ENCODE measurements at places on chromosomes 3 and 15. TPM values are rescaled to one million over a fixed set of nuclear protein-coding genes. Genes with fewer than 3 reads are reported as not detected.

DNA sequence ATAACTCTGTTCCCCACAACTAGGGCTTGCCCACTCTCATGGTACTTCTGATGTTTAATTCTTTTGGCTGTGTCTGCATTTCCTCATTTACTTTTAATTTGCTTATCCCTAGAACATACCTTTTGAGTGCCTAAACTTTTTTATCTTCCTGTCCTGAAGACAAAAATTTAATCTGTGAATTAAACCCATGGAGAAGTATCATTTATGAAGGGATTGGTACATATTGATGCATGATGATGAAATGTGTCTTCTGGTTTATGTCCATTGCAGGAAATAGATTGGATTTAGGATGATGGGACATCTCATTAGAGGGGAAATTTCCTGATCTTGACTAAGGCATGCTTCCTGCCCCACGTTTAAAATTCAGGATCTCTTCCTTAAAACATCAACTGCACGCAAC lies 109.5 kb downstream of the PGPEP1L start:
- DNase-seq, result no peak
- no peaks in the 10 kb centered on the region for H3K27me3 ChIP-seq
- peak overlapping the region; percentile 95 for H3K27ac ChIP-seq
- no peak overlapping the region for H3K4me3 ChIP-seq

GRCh38 chr3:136336329-136337100 lies 86.4 kb downstream of the PCCB start:
- H3K27ac ChIP-seq, result no peak overlapping the region
- peaks cover 77% of the 10 kb centered on the region for H3K36me3 ChIP-seq
- no peaks in the 10 kb centered on the region for H3K27me3 ChIP-seq
- DNase-seq, result no peak
- no peaks in the 10 kb centered on the region for H3K4me1 ChIP-seq

GRCh38 chr15:83983634-83984458 lies 251.7 kb upstream of the GOLGA6L4 start:
- no peak for DNase-seq
- H3K4me3 ChIP-seq, result no peak overlapping the region
- no peaks in the 10 kb centered on the region for H3K27me3 ChIP-seq
- no peak overlapping the region for H3K27ac ChIP-seq
- no peaks in the 10 kb centered on the region for H3K36me3 ChIP-seq

The PLSCR4 gene
- total RNA-seq, result 4.4 TPM

- H3K4me1 ChIP-seq, result peaks cover 24% of the 10 kb centered on the region
- H3K36me3 ChIP-seq, result no peaks in the 10 kb centered on the region
Measured at GRCh38 chr15:31458596-31459399, 132.2 kb downstream of the KLF13 start.

- H3K4me3 ChIP-seq, result no peak overlapping the region
- peaks cover 22% of the 10 kb centered on the region for H3K27me3 ChIP-seq
- H3K36me3 ChIP-seq, result no peaks in the 10 kb centered on the region
Measured at GRCh38 chr3:186154641-186155040, 45.8 kb upstream of the ETV5 start.

- H3K4me3 ChIP-seq, result no peak overlapping the region
- DNase-seq, result peak; percentile 56
- H3K27ac ChIP-seq, result peak overlapping the region; percentile 54
- no peaks in the 10 kb centered on the region for H3K27me3 ChIP-seq
Measured at GRCh38 chr3:14413381-14414071, 11.1 kb downstream of the SLC6A6 start.

DNA sequence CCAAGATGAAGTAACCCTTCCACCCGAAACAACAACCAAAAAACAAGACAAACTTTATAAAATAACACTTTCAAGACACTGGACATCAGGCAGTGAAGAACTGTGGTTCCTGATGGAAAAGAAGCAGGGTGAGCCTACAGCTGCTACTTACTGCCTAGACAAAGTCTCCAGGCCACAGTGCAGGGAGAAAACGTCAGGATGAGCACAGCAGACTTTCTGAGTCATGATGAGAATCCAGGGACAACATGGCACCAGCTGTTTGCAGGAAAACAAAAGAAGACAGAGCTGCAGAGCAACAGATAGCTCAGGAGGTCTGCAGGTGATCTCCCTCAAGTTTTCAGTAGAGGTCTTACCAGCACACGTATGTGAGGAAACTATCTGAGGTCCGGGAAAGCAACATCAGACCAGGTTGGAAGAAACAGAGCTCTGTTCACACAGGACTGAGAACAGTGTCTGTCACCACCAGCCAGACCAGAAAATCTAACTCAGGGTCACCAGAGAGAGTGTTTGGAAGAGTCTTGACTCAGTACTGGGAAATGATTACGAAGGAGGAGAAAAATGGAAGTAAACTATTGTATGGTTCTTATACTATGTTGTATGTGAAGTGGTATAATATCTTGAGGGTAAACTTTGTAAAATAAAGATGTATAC lies 108.9 kb downstream of the ANO10 start:
- H3K4me3 ChIP-seq, result no peak overlapping the region
- no peaks in the 10 kb centered on the region for H3K27me3 ChIP-seq
- H3K36me3 ChIP-seq, result no peaks in the 10 kb centered on the region
- no peaks in the 10 kb centered on the region for H3K4me1 ChIP-seq
- no peak overlapping the region for H3K27ac ChIP-seq

The CCR8 gene
- total RNA-seq, result not detected

GRCh38 chr3:11096266-11097139 lies 57.8 kb upstream of the HRH1 start:
- peak overlapping the region; percentile 78 for H3K27ac ChIP-seq
- peak overlapping the region; percentile 71 for H3K4me3 ChIP-seq
- peak; percentile 95 for DNase-seq
- H3K27me3 ChIP-seq, result no peaks in the 10 kb centered on the region
- peaks cover 11% of the 10 kb centered on the region for H3K4me1 ChIP-seq
- no peaks in the 10 kb centered on the region for H3K36me3 ChIP-seq

The PIF1 gene
- 8.1 TPM for total RNA-seq

DNA sequence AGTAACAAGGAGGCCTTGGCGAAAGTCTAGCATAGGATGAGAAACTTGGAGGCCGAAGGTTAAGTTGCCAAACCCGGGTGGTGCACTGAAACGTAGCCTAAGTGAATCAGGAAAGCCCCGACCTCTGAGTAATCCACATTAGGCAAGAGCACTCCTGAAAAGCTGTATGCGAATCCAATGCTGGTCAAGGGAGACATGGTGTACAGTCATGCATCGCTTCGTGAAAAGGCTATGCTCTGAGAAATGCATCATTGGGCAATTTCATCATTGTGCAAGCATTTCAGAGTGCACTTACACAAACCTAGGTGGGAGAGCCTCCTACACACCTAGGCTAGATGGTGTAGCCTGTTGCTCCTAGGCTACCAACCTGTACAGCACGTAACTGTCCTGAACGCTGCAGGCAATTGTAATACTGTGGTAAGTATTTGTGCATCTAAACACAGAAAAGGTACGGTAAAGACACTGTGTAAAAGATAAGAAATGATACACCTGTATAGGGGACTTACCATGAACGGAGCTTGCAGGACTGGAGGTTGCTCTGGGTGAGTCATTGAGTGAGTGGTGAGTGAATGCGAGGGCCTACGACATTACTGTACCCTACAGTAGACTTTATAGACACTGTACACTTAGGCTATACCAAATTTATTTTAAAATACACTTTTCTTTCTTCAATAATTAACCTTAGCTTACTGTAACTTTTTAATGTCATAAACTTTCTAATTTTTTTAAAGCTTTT lies 222.5 kb downstream of the SHQ1 start:
- no peak overlapping the region for H3K4me3 ChIP-seq
- peaks cover 43% of the 10 kb centered on the region for H3K4me1 ChIP-seq
- H3K27me3 ChIP-seq, result no peaks in the 10 kb centered on the region
- peak overlapping the region; percentile 82 for H3K27ac ChIP-seq
- DNase-seq, result peak; percentile 100

GRCh38 chr3:171416061-171416460 lies 44.1 kb downstream of the TNIK start:
- peaks cover 18% of the 10 kb centered on the region for H3K4me1 ChIP-seq
- H3K36me3 ChIP-seq, result no peaks in the 10 kb centered on the region
- no peak overlapping the region for H3K4me3 ChIP-seq
- DNase-seq, result no peak

GRCh38 chr15:84648539-84648938 lies 5.5 kb downstream of the WDR73 start:
- DNase-seq, result peak; percentile 49
- no peak overlapping the region for H3K27ac ChIP-seq
- H3K4me3 ChIP-seq, result no peak overlapping the region
- no peaks in the 10 kb centered on the region for H3K27me3 ChIP-seq

DNA sequence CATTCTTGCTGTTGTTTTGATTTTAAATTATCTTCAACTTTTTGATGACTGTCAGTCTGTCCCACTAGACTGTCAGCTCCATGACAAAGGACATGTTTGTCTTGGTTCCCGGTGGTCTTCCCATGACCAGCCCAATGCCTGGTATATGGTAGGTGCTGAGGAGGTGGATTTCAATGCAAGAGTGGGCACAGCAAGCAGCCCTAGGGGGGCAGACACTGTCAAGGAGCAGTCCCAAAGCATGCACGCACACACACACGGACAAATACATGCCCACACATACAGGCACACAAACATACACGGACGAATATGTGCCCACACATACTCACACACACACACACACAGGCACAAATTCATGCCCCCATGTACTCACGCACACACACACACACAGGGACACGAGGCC lies 12.0 kb downstream of the KLF15 start:
- H3K4me1 ChIP-seq, result no peaks in the 10 kb centered on the region
- H3K27me3 ChIP-seq, result no peaks in the 10 kb centered on the region
- peaks cover 5% of the 10 kb centered on the region for H3K36me3 ChIP-seq
- H3K27ac ChIP-seq, result no peak overlapping the region

The BCL2A1 gene
- total RNA-seq, result not detected

- H3K36me3 ChIP-seq, result no peaks in the 10 kb centered on the region
- no peak overlapping the region for H3K4me3 ChIP-seq
- no peak for DNase-seq
- H3K4me1 ChIP-seq, result no peaks in the 10 kb centered on the region
- no peak overlapping the region for H3K27ac ChIP-seq
Measured at GRCh38 chr3:132841621-132842020, 119.4 kb upstream of the NPHP3 start.

DNA sequence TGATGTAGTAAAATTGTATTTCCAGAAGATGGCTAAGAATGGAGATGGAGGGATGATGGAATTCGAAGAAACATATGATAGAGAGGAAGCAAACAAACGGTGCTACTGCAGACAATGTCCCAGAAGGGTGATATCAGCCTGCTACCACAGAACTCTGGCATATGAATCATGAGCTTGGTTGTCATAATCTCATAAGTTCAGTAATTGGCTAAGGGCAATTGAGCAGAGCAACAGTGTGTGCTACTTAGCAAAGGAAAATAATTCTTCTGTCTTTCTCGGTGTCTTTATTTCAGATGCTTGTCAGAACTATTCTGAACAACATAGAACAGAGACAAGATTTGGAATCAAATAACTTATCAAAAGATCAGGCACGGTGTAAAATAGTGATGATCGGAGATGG lies 407.3 kb downstream of the GBE1 start:
- no peaks in the 10 kb centered on the region for H3K4me1 ChIP-seq
- peaks cover 22% of the 10 kb centered on the region for H3K27me3 ChIP-seq
- H3K4me3 ChIP-seq, result no peak overlapping the region
- H3K36me3 ChIP-seq, result no peaks in the 10 kb centered on the region
- no peak for DNase-seq

DNA sequence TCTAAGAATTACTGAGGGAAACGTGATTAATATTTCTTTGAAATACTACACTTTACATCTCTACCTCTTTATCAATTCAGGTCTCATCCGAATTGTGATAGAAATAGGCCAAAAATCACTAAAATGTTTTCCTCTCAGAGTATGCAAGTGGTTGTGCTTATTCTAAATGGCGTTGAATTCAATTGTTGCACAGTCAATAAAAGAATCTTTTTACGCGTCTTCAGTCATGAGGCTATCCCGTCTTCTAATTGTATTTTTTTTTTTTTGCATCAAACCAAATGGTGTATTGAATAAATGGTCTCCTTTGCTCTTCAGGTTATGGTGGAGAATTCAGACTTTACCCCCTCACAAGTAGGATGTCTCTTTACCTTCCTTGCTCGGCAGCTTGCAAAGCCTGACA lies 112.6 kb downstream of the VPS8 start:
- no peaks in the 10 kb centered on the region for H3K4me1 ChIP-seq
- H3K36me3 ChIP-seq, result peaks cover 23% of the 10 kb centered on the region
- H3K4me3 ChIP-seq, result no peak overlapping the region
- H3K27me3 ChIP-seq, result no peaks in the 10 kb centered on the region
- no peak for DNase-seq

DNA sequence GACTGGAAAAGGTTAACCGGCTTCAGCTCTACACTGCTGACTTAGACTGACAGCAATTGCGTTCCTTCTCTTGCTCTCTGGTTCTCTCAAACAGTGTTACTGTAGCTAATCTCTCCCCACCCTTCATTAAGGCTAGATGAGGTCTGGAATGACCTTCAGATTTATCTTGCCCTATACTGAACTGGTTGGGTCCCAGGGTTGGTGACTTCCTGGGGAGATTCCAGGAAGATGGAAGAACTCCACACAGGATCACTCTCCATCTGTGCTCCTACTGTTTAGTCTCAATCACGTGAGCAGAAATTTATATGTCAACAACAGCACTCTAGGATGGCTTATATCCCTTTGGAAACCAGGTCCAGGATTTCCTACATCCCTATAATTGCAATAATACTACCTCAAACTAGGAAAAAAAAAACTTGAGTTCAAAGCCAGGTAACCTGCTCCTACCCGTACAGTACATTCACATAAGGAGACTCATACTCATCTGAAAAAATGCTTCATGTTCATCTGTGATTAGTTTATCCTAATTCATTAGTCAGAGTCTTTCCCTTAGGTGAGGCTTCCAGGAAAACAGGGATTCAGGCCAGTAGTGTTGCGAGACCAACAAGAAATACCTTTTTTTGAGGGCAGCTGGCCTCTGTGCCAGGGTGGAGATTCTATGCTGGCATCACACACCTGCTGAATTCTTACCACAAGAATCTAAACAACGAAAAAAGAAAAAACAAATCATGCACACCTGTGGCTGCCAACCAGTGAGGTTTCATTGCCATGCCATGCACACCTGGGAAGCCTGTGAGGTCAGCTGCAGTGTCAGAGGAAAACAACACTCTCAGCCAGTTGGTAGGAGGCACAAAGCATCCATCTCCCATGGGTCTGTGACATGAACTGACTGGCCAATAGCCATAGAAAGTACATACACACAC lies 297.3 kb downstream of the MECOM start:
- no peaks in the 10 kb centered on the region for H3K36me3 ChIP-seq
- no peaks in the 10 kb centered on the region for H3K27me3 ChIP-seq
- peak; percentile 37 for DNase-seq

DNA sequence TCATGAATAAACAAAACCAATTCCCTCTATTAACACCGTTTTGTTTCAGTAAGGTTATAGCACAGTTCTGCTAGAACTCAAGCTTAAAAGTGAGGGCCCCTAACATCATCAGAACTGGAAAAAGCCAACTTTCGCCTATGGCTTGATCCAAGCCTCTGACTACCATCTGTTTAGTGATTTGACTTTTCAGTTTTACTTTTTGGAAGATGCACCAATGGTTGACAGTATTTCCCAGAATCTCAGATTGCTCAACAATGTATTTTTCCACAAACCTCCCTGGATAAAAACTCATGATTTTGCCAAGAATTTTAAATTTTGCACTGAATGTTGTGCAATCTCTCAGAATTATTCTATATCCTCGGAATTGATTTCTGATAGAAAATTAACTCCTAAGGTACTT lies 190.7 kb downstream of the LSAMP start:
- peaks cover 65% of the 10 kb centered on the region for H3K27me3 ChIP-seq
- no peak for DNase-seq
- H3K4me3 ChIP-seq, result no peak overlapping the region
- no peaks in the 10 kb centered on the region for H3K4me1 ChIP-seq
- no peaks in the 10 kb centered on the region for H3K36me3 ChIP-seq
- no peak overlapping the region for H3K27ac ChIP-seq
